ENCODE measurements at places on chromosomes 1 and 21.

- H3K27ac ChIP-seq, result no peak overlapping the region
- no peaks in the 10 kb centered on the region for H3K27me3 ChIP-seq
- H3K4me3 ChIP-seq, result no peak overlapping the region
- no peak for DNase-seq
- H3K36me3 ChIP-seq, result no peaks in the 10 kb centered on the region
- no peaks in the 10 kb centered on the region for H3K4me1 ChIP-seq
These were observed 75.9 kb upstream of the GALNT2 start for GRCh38 chr1:229991104-229991513.

DNA sequence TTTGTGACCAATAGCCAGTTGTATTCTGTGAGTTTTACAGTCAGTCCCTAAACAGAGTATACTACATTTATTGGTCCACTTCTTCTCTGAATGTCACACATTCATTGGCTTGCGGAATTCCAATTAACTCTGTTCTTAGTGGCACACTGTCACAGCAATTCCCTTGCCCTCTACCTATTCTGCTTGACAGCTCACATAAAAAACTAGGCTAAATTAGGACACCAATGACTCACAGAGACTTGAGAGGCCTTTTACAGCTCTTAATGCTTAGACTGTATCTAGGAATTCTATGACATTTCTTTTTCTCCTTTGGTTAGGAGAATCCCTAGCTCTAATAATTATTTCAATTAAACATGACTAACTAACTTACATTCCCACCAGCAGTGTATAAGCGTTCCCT is 104.1 kb downstream of the NEGR1 start:
- H3K4me1 ChIP-seq, result no peaks in the 10 kb centered on the region
- no peaks in the 10 kb centered on the region for H3K27me3 ChIP-seq
- H3K4me3 ChIP-seq, result no peak overlapping the region
- DNase-seq, result no peak
- no peak overlapping the region for H3K27ac ChIP-seq
- no peaks in the 10 kb centered on the region for H3K36me3 ChIP-seq

DNA sequence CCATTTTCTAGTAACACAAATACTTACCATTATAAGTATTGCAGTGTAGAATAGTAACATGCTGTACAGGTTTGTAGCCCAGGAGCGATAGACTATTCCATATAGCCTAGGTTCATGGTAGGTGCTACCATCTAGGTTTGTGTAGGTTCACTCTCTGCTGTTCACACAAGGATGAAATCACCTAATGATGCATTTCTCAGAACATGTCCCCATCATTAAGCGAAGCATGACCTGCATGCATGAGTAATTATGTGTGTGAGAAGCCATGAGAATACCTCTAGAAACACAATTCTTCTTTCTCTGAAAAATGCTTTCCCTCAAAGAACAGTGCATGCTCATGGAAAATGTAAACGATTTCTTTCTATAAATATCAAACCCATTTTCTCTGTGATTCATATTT is 69.3 kb downstream of the NR5A2 start:
- no peak overlapping the region for H3K4me3 ChIP-seq
- no peaks in the 10 kb centered on the region for H3K4me1 ChIP-seq
- no peak for DNase-seq
- H3K27me3 ChIP-seq, result no peaks in the 10 kb centered on the region
- no peak overlapping the region for H3K27ac ChIP-seq
- no peaks in the 10 kb centered on the region for H3K36me3 ChIP-seq

- no peaks in the 10 kb centered on the region for H3K4me1 ChIP-seq
- H3K27ac ChIP-seq, result no peak overlapping the region
- H3K4me3 ChIP-seq, result no peak overlapping the region
- no peak for DNase-seq
These were observed 49.8 kb upstream of the RCC1 start for GRCh38 chr1:28456078-28456477.

DNA sequence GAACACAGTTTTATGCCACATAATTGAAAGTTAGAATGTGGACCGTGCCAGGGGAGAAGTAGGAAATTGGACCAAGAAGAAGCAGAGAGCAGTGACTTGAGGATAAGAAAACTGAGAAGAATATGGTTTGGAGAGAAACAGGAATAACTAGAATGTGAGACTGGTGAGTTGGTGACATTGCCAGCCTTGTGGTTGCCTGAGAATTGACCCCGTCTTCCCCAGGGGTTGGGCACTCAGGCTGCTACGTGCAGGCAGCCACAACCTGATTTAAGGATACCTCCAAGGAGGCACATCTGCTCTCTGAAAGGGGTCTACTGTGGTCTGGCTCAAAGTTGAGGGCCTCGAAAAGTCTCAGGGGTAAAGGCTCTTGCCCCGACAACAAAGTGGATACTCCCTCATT is 112.1 kb upstream of the ARTN start:
- no peaks in the 10 kb centered on the region for H3K27me3 ChIP-seq
- H3K4me1 ChIP-seq, result no peaks in the 10 kb centered on the region
- DNase-seq, result no peak
- no peak overlapping the region for H3K27ac ChIP-seq
- no peaks in the 10 kb centered on the region for H3K36me3 ChIP-seq
- no peak overlapping the region for H3K4me3 ChIP-seq

DNA sequence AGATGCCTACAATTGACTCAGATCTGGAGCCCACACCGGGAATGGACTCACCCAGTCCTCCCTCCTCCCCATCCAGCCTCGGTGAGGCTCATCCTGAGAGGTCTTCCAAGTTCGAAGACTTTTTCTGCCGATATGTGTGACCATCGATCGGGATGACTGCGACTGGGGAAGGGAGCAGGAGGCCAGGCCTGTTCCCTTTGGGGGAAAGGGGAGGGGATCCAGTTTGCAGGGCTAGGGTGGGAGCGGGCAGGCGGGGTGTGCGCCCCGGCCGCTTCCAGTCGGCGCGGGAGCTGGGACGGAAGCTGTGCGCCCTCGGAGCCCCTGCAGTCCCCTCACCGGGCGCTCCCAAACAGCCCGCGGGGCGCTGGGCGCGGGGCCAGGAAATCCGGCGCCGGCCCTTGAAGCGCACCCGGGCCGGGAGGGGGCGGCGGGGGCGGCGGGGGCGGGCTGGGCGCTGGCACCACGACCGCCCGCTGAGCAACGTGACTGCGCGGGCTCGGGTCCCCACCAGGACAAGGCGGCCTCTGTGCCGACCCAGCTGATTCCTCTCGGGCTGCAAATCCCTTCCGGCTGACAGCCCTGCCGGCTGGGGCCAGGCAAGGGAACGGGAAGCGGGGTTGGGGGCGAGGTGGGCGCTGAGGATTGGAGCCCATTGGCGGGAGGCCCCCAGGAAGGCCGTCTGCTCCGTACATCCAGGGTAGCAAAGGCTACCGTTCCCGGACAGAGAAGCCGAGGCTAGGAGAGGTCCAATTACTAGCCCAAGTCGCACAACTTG is 103.9 kb downstream of the EBNA1BP2 start:
- no peaks in the 10 kb centered on the region for H3K36me3 ChIP-seq
- H3K4me1 ChIP-seq, result peaks cover 6% of the 10 kb centered on the region
- no peak overlapping the region for H3K4me3 ChIP-seq
- no peaks in the 10 kb centered on the region for H3K27me3 ChIP-seq
- DNase-seq, result no peak
- no peak overlapping the region for H3K27ac ChIP-seq

- no peaks in the 10 kb centered on the region for H3K36me3 ChIP-seq
- H3K27me3 ChIP-seq, result no peaks in the 10 kb centered on the region
- no peak overlapping the region for H3K4me3 ChIP-seq
These were observed 46.8 kb downstream of the ADAMTS5 start for GRCh38 chr21:26920055-26920454.

DNA sequence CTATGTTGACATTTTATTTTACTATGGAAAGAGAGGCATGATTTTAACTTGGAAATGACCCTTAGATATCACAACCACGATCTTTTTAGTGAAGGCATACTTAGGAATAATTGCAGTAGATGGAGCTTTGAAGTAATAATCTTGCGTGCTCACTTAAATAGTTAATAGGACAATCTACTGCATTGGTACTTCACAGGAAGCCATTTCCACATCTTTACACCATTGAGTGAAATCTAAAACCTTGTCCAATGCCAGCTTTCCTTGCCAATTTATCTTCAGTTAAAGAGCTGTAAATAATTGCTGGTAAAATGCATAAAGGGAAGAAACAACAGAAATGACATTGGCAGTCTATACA is 586.3 kb downstream of the ADGRL2 start:
- H3K4me1 ChIP-seq, result no peaks in the 10 kb centered on the region
- no peaks in the 10 kb centered on the region for H3K36me3 ChIP-seq
- H3K27me3 ChIP-seq, result no peaks in the 10 kb centered on the region
- no peak overlapping the region for H3K27ac ChIP-seq
- H3K4me3 ChIP-seq, result no peak overlapping the region
- no peak for DNase-seq

- no peak overlapping the region for H3K4me3 ChIP-seq
- H3K36me3 ChIP-seq, result no peaks in the 10 kb centered on the region
- H3K27me3 ChIP-seq, result no peaks in the 10 kb centered on the region
- DNase-seq, result no peak
These were observed 4.8 kb upstream of the IL24 start for GRCh38 chr1:206892351-206892984.

DNA sequence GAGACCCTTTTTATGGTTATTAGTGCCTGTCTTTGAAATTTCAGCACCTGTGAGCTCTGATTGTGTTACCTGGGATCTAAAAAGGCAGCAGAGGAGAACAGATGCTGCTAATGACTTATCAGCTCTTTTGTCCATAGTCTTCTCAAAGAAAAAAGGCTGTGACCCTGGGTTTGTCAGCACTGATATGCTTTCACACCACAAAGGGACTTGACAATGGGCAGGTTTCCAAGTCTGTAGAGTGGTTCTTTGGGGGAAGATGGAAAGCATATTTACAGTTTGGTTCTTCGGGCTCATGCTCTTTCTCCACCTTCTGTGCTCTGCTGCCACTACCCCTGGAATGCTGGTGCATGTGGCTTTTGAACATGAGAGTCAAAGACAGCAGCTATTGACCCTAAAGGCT is 32.0 kb downstream of the DNAJC6 start:
- no peak overlapping the region for H3K4me3 ChIP-seq
- DNase-seq, result no peak
- no peak overlapping the region for H3K27ac ChIP-seq
- H3K36me3 ChIP-seq, result no peaks in the 10 kb centered on the region
- H3K4me1 ChIP-seq, result 0 out of 2 replicates have a peak, but pooled peaks cover 1% of the 10 kb centered on the region

- H3K27me3 ChIP-seq, result no peaks in the 10 kb centered on the region
- no peak overlapping the region for H3K4me3 ChIP-seq
- DNase-seq, result no peak
- H3K36me3 ChIP-seq, result 0 out of 2 replicates have a peak, but pooled peaks cover 3% of the 10 kb centered on the region
- no peaks in the 10 kb centered on the region for H3K4me1 ChIP-seq
These were observed 42.4 kb downstream of the CRYAA start for GRCh38 chr21:43211072-43211759.

DNA sequence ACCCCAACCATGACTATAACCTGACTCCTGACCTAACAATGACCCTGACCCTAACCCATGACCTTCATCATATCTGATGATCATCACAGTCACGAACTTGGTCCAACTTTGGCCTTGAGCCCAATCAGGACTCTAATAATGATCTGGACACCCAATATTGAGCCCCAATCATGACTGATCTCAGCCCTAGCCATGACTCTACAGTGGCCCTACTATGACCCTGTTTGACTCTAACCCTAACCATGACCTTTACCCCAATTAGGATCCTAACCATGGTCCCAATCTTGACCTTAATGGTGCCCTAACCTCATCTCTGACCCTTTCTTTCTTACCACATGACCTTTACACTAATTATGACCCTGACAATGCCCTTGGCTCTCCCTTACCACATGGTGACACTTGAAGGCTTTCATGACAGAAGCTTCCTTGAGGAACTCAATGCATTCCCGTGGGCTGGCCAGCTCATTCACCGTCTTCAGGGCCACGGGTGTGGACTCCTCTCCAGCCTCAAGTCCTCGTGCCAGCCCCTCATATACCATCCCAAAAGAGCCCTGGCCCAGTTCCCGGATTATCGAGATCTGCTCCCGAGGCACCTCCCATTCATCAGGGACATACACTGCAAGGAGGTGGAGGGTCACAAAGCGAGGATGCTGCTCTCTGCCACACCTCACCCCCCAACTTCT is 16.2 kb downstream of the INSRR start:
- DNase-seq, result no peak
- no peaks in the 10 kb centered on the region for H3K36me3 ChIP-seq
- H3K27me3 ChIP-seq, result peaks cover 47% of the 10 kb centered on the region
- H3K4me1 ChIP-seq, result peaks cover 4% of the 10 kb centered on the region

DNA sequence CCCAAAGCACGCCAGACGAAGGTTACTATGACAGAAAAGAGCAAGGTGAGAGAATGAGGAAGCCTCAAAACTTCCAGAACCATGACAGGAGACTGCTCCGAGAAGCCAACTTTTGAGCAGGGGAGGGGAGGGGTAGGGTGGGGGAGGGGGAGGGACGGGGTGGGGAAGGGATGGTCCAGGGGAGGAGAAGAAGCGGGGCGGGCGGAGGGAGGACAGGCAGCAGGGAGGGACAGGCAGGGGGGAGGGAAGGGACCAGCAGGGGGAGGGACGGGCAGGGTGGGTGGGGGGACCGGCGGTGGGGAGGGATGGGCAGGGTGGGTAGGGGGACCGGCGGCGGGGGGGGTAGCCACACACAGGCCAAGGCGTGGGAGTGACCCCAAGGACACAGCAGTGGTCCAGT is 2.0 kb downstream of the INTS11 start:
- no peak for DNase-seq
- peaks cover 2% of the 10 kb centered on the region for H3K4me1 ChIP-seq
- H3K27me3 ChIP-seq, result no peaks in the 10 kb centered on the region
- H3K27ac ChIP-seq, result no peak overlapping the region
- H3K4me3 ChIP-seq, result no peak overlapping the region
- H3K36me3 ChIP-seq, result peaks cover 23% of the 10 kb centered on the region

GRCh38 chr1:81144240-81144825 is 656.4 kb upstream of the ADGRL2 start:
- no peaks in the 10 kb centered on the region for H3K36me3 ChIP-seq
- H3K27ac ChIP-seq, result no peak overlapping the region
- H3K27me3 ChIP-seq, result no peaks in the 10 kb centered on the region

DNA sequence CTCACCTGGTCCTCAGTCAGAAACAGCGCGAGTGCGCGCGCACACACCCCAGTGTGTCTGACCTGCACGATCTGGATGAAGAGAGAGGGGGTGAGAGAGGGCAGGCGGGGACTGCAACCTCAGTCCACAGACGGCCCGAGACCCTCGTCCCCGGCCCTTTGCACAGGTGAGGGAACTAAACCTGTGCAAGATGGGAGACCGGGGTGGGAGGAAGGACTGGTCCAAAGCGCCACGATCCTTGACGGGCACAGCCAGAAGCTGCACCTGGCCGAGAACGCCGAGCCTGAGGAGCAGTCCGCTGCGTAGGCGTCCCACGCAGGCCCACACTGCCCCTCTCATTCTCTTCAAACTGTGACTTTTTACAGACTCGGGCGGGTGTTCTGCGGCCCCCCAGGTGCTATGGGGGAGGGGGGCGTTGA is 519 bp upstream of the IQCC start:
- 0 out of 2 replicates have a peak, but pooled peaks cover 4% of the 10 kb centered on the region for H3K4me1 ChIP-seq
- no peaks in the 10 kb centered on the region for H3K27me3 ChIP-seq
- DNase-seq, result no peak
- H3K27ac ChIP-seq, result no peak overlapping the region
- peak overlapping the region; percentile 66 for H3K4me3 ChIP-seq
- no peaks in the 10 kb centered on the region for H3K36me3 ChIP-seq

DNA sequence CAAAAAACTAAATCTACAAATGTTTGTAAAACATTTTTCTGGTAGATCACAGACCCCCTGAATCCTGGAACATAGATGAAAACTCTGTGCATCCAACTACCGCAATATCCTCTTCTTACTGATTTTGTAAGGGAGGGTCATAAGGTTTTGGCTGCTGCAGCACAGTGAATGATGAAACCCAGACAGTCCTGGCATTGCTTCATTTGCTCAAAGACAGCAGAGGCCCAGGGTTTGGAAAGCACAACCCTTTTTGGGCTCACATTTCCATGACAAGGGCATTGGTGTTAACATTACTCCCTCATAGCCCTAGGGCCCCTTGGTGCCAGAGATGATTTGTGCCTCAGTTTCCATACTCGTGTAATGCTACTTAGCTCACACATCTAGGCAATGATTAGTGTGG is 51.2 kb downstream of the PLXNA2 start:
- no peaks in the 10 kb centered on the region for H3K4me1 ChIP-seq
- H3K36me3 ChIP-seq, result no peaks in the 10 kb centered on the region
- no peak overlapping the region for H3K4me3 ChIP-seq

Data from iPS DF 6.9 (cell line).